HFFc6 (cell line): ENCODE measurements at places on chromosomes 5 and 9. TPM values are rescaled to one million over a fixed set of nuclear protein-coding genes. Genes with fewer than 3 reads are reported as not detected.

DNA sequence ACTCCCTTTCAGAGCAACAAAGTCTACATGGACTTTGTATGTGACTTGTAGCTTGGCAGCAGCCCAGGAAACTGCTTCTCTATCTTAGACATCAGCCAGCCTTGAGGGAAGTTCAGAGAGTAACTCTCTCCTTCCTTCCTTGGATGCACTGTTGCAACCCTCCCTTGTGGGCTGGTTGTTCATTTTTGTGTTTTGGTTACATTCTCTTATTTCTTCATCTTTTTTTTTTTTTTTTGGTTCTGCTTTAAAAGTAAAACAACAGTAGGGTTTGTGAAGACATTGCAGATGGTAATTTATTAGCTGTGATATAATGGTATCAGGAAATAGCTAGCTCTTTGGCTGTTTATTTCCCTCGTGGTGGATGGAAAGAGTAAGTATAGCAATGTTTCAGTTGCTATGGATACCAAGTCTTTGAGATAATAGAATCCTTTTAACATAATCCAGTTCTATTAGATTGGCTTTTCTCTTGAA lies 97.9 kb upstream of the MAMDC2 start:
- peak; percentile 77 for DNase-seq

DNA sequence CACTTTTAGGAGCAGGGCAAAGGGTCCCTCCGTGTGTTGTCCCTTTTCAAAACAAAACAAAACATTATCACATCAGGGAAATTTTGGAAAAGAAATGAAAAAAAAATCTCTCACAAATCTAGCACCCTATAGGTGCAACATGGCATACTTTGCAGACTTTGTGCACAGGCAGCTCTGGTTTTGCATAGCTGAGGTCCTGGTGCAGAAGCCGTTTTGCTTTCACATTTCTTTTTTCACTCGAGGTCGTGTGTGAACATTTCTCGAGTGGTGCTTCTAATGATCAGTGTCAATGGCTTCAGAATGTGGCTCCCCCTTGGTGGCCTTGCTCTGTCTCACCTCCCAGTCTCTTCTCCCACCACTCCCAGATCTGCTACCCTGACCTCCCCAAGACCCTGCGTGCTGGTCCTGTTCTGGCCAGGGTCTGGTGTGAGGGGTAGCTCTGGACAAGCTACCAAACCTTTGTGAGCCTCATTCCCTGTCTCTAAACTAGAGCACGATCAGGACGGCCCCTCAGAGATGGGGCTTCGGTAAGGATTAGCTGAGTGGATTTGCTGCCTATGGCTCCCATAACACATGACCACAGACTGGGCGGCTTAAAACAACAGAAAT lies 258.0 kb downstream of the NSG2 start:
- no peak for DNase-seq

DNA sequence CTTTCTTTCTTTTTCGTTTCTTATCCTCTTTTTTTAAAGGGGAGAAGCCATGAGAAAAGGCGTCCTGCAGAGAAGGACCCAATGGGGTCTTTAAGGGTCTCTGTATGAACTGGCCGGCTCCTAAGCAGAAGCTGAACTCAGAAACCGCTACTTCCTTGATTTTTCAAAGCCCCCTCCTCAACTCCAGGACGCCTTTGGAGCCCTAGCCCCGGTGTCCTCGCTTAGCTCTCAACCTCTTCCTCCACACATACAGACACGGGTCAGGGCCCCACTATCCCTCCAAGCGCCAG lies 8.3 kb downstream of the PAX5 start:
- no peak for DNase-seq

Gene FBP2
- total RNA-seq, result not detected in 3 replicates
